Inflammatory macrophage treated with lipopolysaccharide for 4 hours (primary cell): ENCODE measurements at places on chromosomes 3 and 15.

DNA sequence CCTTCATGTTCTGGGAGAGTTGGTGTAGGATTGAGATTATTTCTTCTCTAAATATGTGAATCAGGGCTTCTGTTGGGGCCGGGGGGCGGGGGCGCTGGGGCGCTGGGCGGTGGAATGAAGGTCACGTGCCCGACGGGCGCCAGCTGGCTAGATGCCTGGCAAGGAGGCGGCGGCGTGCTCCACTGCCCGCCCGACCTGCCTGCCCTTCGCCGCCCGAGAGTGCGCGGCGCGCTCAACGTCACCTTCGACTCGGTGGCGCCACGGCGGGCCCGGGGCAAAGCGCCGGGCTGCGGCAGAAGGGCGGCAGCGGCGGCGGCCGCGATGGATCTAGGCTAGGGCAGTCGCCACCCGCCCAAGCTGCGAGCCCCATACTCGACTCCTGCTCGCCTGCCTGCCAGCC is 47.0 kb upstream of the LHFPL4 start:
- no peak for DNase-seq

DNA sequence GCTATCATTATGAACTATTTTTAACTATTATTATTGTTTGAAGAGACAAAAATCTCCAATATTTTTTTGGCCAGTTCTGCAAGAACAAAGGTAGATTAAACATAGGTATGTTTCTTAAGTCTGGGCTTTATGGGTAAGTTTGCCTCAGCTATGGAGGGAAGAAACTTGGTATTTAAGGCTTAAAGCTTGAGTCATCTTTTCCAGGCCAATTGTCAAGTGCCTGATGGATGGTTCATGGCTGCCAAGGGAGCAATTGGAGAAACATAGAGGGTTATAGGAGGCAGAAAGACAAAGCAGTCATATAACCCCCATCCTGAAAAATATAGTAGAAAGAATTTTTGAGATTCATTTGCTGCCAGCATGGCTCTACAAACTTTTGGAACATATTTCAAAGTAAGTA is 7.2 kb upstream of the STAC start:
- no peak for DNase-seq

DNA sequence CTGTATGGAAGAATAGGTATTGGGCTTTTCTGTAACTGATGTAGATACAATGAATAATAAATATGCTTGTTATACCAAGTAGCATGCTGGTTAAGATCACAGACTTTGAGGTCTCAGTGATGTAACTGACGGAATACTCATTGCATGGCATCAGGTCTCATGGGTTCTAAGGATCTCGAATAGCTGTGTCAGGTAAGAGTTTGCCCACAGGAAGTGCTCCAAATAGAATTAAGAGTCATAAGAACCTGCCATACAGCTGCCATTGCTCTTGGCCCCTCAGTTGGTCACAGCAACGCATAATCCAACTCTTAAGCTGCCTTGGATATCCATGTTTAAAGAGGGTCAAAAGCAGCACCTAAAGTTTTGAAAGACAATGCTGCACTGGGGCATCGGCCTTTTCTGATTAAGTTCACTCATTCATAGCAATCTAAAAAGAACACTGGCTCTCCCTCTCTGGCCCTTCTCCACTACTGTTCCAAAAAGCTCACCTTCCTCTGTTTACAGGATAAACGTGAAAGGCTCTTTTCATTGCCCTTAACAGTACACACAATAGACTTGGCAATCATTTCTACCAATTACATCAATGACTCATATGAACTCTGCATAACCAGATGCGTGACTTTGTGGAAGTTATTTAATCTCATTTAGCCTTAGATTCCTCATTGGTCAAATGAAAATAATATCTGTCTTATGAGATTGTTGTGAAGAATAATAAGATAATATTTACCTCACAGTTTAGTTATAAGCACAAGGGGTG is 74.6 kb downstream of the ZBTB20 start:
- DNase-seq: no peak

DNA sequence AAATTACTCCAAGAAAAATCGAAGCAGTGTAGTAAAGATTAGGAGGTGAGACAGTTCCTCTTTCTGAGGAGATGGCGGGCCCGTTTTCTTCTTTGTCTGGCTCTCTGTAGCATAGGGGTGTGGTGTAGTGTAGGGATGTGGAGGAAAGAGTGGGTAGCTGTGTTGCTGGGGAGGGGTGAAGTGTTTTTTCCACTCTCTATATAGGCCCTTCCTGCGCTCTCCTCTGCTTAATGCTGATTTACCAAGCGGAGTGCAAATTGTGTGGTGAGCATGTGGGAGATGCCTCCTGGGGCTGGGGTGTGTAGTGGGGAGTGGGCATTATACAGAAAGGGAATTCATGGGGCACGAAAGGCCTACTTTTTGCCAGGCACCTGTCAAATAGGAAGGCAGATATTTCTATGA is 94.9 kb downstream of the ST6GAL1 start:
- no peak for DNase-seq

- DNase-seq: no peak
These were observed 56.7 kb downstream of the MYO1E start for GRCh38 chr15:59315914-59316451.

DNA sequence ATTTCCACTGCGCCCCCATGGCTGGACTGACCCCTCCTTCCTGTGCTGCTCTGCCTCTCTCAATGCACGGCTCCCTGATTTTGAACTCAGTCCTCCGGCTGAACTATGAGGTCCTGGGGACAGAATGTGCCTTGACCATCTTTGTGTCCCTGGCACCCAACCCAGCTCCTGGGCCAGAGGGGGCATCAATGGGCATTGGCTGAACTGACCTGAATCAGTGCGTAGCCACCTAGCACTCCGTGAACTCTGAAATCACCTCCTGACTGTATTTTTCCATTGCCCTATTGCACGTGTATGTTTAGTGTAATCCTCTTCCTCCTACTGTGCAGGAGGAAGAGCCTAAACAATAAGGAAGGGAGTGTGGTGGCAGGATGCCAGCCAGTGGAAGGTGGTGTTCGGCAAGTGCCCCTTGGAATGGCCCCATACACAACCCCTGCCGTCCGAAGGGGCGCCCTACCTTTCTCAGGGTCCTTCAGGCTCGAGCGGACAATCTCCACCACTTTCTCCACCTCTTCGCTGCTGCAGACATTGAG is 33.5 kb downstream of the BDH1 start:
- DNase-seq: no peak

GRCh38 chr15:98667521-98668179 is 19.3 kb downstream of the IGF1R start:
- DNase-seq: no peak

- no peak for DNase-seq
These were observed 38.3 kb upstream of the RGMA start for GRCh38 chr15:93127286-93127685.

DNA sequence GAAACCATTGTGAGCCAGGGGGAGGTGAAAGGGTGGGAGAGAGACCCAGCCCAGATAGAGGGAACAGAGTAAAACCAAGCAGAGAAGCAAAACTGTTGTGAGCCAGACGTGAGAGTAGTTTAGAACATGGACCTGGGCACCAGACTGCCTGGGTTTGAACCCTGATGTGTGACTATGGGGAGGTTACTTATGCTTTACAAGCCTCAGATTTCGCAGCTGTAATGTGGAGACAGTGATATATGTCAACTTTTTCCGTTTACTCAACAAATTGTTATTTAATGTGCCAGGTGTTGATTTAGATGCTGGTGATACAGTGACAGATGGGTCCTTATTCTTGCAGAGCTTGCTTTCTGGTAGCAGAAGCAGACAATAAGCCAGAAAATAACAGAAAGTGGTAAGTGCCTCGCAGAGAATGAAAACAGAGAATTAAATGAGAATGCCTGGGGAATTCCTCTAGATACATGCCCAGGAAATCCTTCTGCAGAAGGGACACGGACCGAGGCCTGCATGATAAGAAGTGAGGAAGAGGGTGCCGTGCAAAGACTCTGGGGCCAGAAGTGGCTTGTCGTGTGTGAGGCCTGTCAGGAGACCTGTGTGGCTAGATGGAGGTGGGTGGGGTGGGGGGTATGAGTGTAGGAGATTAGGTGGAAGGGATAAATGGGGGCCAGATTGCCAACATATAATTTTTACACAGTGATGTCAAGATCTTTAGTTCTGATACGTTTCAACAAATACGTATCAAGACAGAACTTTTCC is 15.0 kb downstream of the KAT2B start:
- no peak for DNase-seq

DNA sequence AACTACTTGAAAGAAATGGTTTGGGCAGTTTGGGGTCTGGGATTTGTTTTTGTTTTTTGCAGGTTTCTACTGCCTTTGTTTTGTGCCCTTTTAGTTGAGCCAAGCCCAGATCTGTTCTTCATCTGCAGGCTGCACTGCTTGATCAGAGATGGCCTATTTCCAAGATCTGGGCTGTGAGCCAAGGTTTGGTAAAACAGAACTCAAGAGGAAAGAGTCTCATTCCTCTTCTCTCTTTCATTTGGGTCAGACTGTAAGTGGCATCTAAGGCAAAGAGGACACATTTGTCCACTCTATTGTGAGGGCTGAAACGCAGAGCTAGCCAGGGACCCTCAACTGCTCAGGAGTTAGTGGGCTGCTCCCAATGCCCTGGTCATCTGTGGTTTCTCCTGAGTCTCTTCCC is 104.4 kb upstream of the UBE3A start:
- no peak for DNase-seq

DNA sequence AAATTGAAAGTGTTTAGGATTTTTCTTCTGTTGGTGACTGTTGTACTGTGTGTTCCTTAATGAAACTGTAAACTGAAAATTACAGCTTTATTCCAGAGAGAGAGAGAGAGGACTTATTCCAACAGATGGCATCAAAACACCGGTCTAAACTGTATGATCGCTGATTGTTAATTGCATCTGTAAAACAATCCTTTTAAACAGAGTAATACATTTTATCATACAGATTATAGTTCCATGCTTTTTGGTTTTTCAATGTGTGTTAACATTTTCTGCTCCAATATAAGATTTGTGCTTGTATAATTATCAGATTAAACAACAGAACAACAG is 289.7 kb upstream of the DNAJC19 start:
- no peak for DNase-seq

GRCh38 chr3:49689046-49689907 is at the start of the genes MST1 and RNF123:
MST1 (minus strand) TSS chr3:49689474; CDS start chr3:49688691, 783 bp downstream.
RNF123 (plus strand) TSS chr3:49689557; CDS start chr3:49691166, 1,609 bp downstream.
- DNase-seq: peak; percentile 91

GRCh38 chr3:117853923-117854668 is 1144.5 kb downstream of the TUSC7 start:
- no peak for DNase-seq

- DNase-seq: no peak
These were observed 18.1 kb downstream of the CX3CR1 start for GRCh38 chr3:39261726-39262125.

DNA sequence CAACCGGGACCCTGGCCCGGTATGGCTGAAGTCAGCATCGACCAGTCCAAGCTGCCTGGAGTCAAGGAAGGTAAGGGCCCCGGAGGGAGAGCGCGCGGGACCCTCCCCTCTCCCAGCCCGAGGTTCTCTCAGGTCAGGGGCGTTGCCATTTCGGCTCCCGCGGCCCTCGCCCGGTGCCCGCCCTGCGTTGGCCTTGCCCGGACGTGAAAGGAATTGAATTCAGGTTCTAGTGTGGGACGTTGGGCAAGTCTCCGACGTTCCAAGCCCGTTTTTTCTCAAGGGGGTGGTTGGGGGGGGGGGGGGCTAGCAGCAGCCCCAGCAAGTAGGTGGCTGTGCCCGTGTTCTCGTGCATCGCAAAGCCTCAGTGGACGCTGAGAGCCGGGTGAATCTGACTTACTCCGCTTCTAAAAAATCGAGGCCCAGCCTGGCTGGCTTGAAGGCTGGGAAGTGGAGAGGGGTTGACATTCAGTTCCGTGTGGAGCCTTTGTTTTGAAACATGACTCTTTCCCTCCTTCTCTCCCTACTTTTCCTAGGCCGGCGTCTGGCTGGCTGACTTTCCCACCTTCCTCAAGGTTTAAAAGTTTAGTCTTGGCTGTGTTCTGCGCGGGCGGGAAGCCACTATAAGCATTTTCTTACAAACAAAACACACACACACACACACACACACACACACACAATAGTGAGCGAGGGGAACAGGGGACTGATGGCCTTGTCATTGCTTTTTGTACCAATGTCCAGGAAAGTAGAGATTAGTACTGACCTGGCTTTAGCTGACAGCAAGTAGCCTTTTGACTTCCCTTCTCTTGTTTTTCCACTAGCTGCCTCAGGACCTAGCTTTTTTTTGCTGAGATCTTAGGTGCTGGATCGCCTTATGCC is at the start of gene UTS2B:
UTS2B (minus strand) TSS at position 873 of the 876 bp plus-strand sequence. CDS start 48,337 bp downstream, outside the sequence.
- peak; percentile 38 for DNase-seq

DNA sequence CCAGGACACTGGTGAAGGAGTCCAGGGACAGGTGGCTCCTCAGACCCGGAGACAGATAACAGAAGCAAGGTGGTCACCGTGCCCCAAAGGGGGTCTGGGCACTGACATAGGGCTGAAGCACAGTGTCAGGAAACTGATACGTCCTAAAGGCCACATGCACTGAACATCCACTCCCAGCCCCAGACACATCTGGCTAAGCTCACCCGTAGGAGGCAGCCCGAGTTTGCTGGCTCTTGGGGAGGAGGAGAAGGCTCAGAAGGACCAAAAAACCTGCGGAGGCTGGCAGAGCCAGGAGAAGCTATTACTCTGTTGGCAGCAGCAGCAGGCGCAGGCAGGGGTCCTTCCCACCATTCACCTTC is 1.2 kb downstream of the CACNA2D2 start:
- DNase-seq: no peak

GRCh38 chr3:147419781-147420224 is 10.6 kb downstream of the ZIC1 start:
- no peak for DNase-seq

GRCh38 chr3:103134023-103134724 is 699.4 kb downstream of the ZPLD1 start:
- DNase-seq: no peak

DNA sequence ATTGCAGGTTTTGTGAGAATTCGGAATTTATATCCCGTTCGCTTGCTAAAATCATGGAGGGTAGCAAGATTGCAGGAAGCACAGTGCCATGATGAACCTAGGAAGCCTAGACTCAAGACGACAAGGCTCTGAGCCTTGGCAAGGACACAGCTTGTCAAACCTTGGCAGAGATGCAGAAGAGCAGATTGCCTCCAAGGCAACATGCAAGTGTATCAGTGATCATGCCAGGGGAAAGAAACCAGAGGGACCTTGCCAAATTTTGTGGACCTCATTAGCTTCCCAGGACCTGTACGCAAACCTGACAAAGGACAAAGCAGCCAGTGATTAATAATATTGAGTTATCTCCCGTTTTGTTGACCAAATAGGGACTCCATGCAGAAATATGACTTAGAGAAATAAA is 159.7 kb downstream of the GOLIM4 start:
- DNase-seq: no peak

- no peak for DNase-seq
These were observed 133.3 kb downstream of the MYLK start for GRCh38 chr3:123750659-123751420.

- DNase-seq: no peak
These were observed 204.3 kb downstream of the ZBTB20 start for GRCh38 chr3:114942773-114943172.

- DNase-seq: no peak
These were observed 4.1 kb downstream of the CCDC191 start for GRCh38 chr3:114052216-114052615.

- peak; percentile 40 for DNase-seq
These were observed 14.1 kb upstream of the CXCR6 start for GRCh38 chr3:45929042-45929679.
